Esophagus squamous epithelium (tissue), 5 donors: ENCODE measurements at places on chromosomes 1 and 21. TPM values are rescaled to one million over a fixed set of nuclear protein-coding genes. Genes with fewer than 3 reads are reported as not detected.

CD84 gene
- total RNA-seq, result 9.0 TPM

TNFSF18 gene
- 0.87 TPM for total RNA-seq

SPRR2A gene
- total RNA-seq, result 5,271 TPM

RNU1-3 gene
- under 0.01 TPM for total RNA-seq

C1orf105 gene
- not detected for total RNA-seq
